ENCODE measurements at places on chromosomes 7 and 10. TPM values are rescaled to one million over a fixed set of nuclear protein-coding genes. Genes with fewer than 3 reads are reported as not detected.

Gene MACC1
- total RNA-seq, result 23.2 TPM

DNA sequence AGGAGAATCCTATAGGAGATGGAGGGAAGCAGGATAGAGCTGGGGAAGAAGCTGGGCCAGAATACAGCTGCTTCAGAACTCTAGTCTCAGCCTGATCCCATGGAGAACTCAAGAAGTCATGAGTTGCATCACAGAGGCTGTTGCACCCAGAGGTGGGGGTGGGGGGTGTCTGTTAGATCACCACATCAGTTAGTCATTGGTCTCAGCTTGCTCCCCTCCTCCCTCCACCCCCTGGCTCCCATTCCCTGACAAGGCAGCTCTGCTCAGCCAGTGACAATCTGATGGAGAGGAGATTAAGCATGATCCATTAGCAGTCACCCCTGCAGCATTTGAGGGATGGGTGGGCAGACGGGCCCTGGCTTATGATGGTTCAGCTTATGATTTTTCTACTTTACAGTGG, 58.4 kb upstream of the FGL2 start:
- no peak overlapping the region for H3K4me3 ChIP-seq
- H3K27ac ChIP-seq, result no peak overlapping the region
- no peak for DNase-seq
- no peaks in the 10 kb centered on the region for H3K27me3 ChIP-seq

- no peak overlapping the region for H3K27ac ChIP-seq
- H3K27me3 ChIP-seq, result no peaks in the 10 kb centered on the region
- peak; percentile 90 for DNase-seq
- peaks cover 12% of the 10 kb centered on the region for H3K4me1 ChIP-seq
- H3K4me3 ChIP-seq, result no peak overlapping the region
Measured at GRCh38 chr10:131726076-131726880, 174.5 kb upstream of the PPP2R2D start.

DNA sequence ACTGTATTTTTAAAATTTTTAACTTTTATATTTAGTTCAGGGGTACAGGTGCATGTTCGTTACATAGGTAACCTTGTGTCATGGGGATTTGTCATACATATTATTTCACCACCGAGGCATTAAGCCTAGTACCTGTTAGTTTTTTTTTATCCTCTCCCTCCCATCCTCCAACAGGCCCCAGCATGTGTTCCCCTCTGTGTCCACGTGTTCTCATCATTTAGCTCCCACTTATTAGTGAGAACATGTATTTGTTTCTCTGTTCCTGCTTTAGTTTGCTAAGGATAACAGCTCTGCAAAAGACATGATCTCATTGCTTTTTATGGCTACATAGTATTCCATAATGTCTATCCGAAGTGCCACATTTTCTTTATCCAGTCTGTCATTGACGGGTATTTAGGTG, 22.4 kb upstream of the ITGA8 start:
- H3K27ac ChIP-seq, result no peak overlapping the region
- no peaks in the 10 kb centered on the region for H3K27me3 ChIP-seq
- H3K4me1 ChIP-seq, result no peaks in the 10 kb centered on the region
- H3K36me3 ChIP-seq, result no peaks in the 10 kb centered on the region
- no peak overlapping the region for H3K4me3 ChIP-seq

DNA sequence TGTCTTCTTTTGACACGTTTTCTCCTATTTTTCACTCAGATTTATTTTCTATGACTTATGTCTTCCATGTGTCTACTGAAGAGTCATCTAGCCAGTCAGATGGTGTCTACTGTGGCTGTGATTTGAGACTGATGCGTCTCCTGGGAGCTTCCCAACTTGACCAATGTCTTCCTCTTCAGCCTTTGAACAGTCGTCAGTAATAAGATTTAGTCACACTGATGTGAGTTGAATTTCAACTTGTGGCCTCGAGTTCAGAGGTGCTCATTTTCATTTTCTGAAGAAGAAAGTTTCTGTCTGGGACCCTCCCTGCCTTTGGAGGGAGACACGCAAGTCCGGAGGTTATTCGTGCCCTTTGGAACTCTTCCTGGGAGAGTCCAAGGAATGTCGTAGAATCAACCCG, 221.9 kb upstream of the INHBA start:
- H3K27ac ChIP-seq, result no peak overlapping the region
- H3K36me3 ChIP-seq, result no peaks in the 10 kb centered on the region
- H3K27me3 ChIP-seq, result no peaks in the 10 kb centered on the region
- no peak for DNase-seq
- H3K4me1 ChIP-seq, result no peaks in the 10 kb centered on the region
- H3K4me3 ChIP-seq, result no peak overlapping the region

- no peak overlapping the region for H3K4me3 ChIP-seq
- H3K27ac ChIP-seq, result no peak overlapping the region
- no peaks in the 10 kb centered on the region for H3K27me3 ChIP-seq
- no peak for DNase-seq
- no peaks in the 10 kb centered on the region for H3K36me3 ChIP-seq
- H3K4me1 ChIP-seq, result peaks cover 16% of the 10 kb centered on the region
Measured at GRCh38 chr7:122651451-122651850, 47.5 kb downstream of the RNF133 start.

DNA sequence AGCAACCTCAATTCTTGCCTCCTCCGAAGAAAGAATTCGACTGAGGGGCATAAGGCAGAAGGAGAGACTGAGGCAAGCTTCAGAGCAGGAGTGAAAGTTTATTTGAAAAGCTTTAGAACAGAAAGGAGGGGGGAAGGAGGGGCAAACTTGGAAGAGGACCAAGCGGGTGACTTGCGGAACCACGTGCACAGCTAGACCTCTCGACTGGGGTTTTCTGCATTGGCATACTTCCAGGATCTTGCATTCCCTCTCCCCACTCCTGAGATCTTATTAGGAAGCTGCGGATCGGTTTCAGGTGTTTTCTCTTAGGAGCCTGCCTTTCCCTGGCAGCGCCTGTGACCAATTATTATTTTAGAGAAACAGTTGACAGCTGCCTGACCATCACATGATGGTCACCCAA, 20.3 kb upstream of the CPXM2 start:
- peak; percentile 40 for DNase-seq
- peaks cover 40% of the 10 kb centered on the region for H3K27me3 ChIP-seq
- no peak overlapping the region for H3K27ac ChIP-seq
- H3K4me3 ChIP-seq, result no peak overlapping the region
- H3K4me1 ChIP-seq, result no peaks in the 10 kb centered on the region
